ENCODE measurements at places on chromosomes 7 and 10.

DNA sequence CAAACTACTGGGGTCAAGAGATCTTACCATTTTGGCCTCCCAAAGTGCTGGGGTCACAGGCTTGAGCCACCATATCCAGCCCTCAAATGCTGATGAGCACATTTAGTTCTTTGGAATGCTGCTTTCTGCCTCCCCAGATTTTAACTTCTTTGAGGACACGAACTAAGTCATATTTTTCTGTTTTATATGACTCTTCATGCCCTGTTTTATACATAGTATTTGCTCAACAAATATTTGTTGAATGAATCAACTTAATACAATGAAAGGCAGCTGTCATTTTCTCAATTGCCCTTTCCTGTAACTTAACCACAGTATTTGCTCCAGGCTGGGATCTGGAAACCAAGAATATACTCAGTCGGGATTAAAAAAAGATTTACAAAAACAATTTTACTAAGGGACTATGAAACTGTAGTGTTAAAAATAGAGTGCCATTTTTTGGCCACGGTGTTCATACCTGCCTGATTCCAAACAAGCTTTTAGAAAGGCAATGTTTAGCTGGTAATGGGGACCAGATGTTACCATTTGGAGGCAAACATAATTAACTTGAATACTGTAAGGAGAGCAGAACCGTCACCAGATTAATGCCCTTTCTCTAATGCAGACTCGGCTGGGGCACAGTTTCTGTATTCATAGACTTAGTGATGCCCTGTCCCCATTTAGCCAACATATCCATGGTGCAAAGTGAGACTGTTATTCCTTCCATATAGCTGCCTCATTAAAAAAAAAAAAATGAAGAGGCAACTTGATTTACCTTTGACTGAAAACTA is 117.6 kb downstream of the NRP1 start:
- no peak overlapping the region for H3K4me3 ChIP-seq
- peaks cover 16% of the 10 kb centered on the region for H3K4me1 ChIP-seq
- peaks cover 26% of the 10 kb centered on the region for H3K36me3 ChIP-seq
- DNase-seq, result no peak
- peak overlapping the region; percentile 66 for H3K27ac ChIP-seq

DNA sequence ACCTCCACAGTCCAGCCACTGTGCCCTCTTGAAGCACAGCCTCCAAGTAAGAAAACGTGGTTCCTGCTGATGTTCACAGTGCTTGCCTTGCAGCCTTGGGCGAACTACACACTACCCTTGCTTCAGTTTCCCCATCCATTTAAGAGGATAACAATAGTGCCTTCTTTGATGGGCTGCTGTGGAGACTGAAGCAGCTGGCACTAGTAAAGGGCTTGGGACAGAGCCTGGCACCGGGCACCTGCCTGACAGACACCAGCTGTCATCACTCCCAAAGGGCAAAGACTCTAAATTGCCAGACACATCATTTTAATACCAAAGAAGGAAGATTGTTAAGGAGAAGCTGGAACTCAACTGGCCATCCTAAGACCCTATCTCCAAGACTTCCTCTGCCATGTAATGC is 3.1 kb upstream of the C10orf90 start:
- no peaks in the 10 kb centered on the region for H3K4me1 ChIP-seq
- H3K36me3 ChIP-seq, result no peaks in the 10 kb centered on the region
- DNase-seq, result no peak
- H3K27me3 ChIP-seq, result no peaks in the 10 kb centered on the region

- H3K4me1 ChIP-seq, result no peaks in the 10 kb centered on the region
- H3K27me3 ChIP-seq, result no peaks in the 10 kb centered on the region
- H3K4me3 ChIP-seq, result no peak overlapping the region
- DNase-seq, result no peak
Observed at GRCh38 chr10:118491055-118491454, 104.4 kb downstream of the PRLHR start.

DNA sequence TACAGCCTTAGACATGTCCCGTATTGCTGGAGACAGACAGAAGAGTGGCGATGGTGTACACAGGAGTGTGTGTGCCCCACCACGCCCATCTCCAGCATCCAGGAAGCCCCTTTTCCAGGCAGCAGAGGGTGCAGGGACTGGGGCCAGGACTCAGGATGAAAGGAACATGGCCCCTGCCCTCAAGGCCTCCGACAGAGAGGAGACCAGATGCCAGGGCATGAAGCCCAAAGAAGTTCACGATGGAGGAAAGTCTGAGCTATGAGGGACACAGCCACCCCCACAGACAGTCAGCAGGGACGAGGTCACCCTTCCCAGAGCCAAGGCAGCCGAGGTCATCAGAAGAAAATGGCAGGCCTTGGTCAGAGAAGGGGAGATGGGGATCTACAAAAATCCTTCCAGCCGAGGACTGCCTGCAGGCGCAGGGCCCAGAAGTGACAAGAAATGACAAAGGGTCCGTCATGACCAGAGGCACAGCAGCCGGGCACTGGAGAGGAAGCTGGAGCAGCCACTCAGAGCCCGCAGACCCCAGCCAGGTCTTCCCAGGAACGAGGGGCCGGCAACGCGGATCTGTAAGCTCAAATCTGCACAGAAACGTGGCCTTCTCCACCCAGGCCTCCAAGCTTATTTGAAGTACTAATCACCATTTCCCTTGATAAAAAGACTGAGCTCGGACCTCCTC is 78.7 kb upstream of the PPP2R2D start:
- no peak for DNase-seq
- no peaks in the 10 kb centered on the region for H3K4me1 ChIP-seq
- H3K4me3 ChIP-seq, result no peak overlapping the region
- no peak overlapping the region for H3K27ac ChIP-seq
- H3K27me3 ChIP-seq, result no peaks in the 10 kb centered on the region

DNA sequence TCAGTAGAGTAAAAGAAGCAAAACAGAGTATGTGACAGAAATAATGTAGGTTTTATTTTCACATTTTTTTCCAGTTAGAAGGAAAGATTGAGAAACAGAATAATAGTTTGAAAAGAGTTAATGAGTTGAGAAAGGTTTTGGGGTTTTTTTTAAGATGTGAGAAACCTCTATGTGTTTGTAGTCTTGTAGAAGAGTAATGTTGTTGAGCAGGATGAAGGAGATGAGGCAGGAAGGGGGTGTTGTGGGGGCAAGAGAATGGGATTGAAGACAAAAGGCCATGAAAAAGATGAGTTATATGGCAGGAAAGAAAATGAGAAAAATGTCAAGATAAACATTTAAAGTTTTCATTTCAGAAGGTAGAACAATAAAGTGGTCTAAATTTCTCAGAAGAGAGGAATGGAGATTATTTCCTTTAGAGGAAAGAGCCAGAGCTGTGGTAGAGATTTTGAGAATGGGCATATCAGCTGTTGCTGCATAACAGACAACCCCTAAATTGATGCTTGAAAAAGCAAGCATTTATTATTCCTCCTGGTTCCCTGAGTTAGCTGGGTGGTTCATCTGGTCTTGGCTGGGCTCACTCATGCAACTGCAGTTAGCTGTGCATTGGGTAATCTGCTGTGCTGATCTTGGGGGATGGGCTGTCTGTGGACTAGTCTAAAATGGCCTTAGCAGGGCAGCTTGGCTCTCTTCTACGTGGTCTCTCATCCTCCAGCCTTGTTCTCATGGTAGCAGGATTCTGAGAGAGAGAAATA is 27.1 kb downstream of the PCGF5 start:
- H3K27me3 ChIP-seq, result no peaks in the 10 kb centered on the region
- H3K36me3 ChIP-seq, result peaks cover 2% of the 10 kb centered on the region
- no peak overlapping the region for H3K4me3 ChIP-seq
- peaks cover 18% of the 10 kb centered on the region for H3K4me1 ChIP-seq

GRCh38 chr10:101066146-101066895 is 4.5 kb downstream of the KAZALD1 start:
- no peaks in the 10 kb centered on the region for H3K36me3 ChIP-seq
- H3K4me1 ChIP-seq, result peaks cover 15% of the 10 kb centered on the region
- H3K27me3 ChIP-seq, result no peaks in the 10 kb centered on the region
- H3K4me3 ChIP-seq, result peak overlapping the region; percentile 61
- H3K27ac ChIP-seq, result peak overlapping the region; percentile 82

- DNase-seq, result no peak
- H3K27ac ChIP-seq, result no peak overlapping the region
- no peak overlapping the region for H3K4me3 ChIP-seq
- H3K4me1 ChIP-seq, result no peaks in the 10 kb centered on the region
- H3K36me3 ChIP-seq, result no peaks in the 10 kb centered on the region
- H3K27me3 ChIP-seq, result no peaks in the 10 kb centered on the region
Observed at GRCh38 chr7:94177441-94177840, 173.3 kb upstream of the BET1 start.

GRCh38 chr7:15280078-15280733 is 281.6 kb downstream of the AGMO start:
- no peak overlapping the region for H3K4me3 ChIP-seq
- no peak overlapping the region for H3K27ac ChIP-seq
- DNase-seq, result no peak
- H3K4me1 ChIP-seq, result no peaks in the 10 kb centered on the region
- H3K36me3 ChIP-seq, result no peaks in the 10 kb centered on the region

- no peaks in the 10 kb centered on the region for H3K4me1 ChIP-seq
- DNase-seq, result no peak
- H3K27ac ChIP-seq, result no peak overlapping the region
- H3K27me3 ChIP-seq, result no peaks in the 10 kb centered on the region
Observed at GRCh38 chr10:123269017-123269552, 114.9 kb downstream of the BUB3 start.

DNA sequence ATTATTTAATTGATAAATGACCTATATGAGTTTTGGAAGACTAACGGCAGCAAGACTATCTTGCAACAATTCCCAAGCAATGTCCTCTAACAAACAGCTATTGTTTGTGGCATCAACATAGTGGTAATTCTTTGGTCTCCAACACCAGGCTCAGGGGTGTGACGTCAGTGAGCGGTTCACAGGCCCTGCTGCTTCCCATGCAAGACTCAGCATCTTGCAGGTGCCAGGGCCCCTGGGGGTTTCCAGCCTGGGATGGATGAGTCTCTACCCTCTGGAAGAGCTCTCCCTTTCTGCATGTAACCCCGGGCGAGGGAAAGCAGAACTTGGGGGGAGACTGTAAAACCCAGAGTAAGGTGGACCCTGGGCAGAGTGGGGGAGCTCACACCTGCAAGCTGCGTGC is 164.7 kb downstream of the ACTR3B start:
- no peaks in the 10 kb centered on the region for H3K4me1 ChIP-seq
- no peak overlapping the region for H3K4me3 ChIP-seq
- peaks cover 8% of the 10 kb centered on the region for H3K27me3 ChIP-seq
- H3K36me3 ChIP-seq, result no peaks in the 10 kb centered on the region
- no peak overlapping the region for H3K27ac ChIP-seq
- DNase-seq, result no peak

- DNase-seq, result no peak
- H3K36me3 ChIP-seq, result peaks cover 32% of the 10 kb centered on the region
- peak overlapping the region; percentile 34 for H3K27ac ChIP-seq
- no peaks in the 10 kb centered on the region for H3K27me3 ChIP-seq
- peaks cover 57% of the 10 kb centered on the region for H3K4me1 ChIP-seq
Observed at GRCh38 chr7:5379546-5379945, 44.1 kb downstream of the TNRC18 start.

- H3K27me3 ChIP-seq, result no peaks in the 10 kb centered on the region
- no peaks in the 10 kb centered on the region for H3K36me3 ChIP-seq
- no peaks in the 10 kb centered on the region for H3K4me1 ChIP-seq
Observed at GRCh38 chr10:83142074-83142563, 997.2 kb upstream of the GHITM start.

GRCh38 chr7:43671521-43671920 is 57.8 kb downstream of the COA1 start:
- peaks cover 10% of the 10 kb centered on the region for H3K4me1 ChIP-seq
- no peak overlapping the region for H3K27ac ChIP-seq
- H3K36me3 ChIP-seq, result no peaks in the 10 kb centered on the region
- no peak for DNase-seq
- no peak overlapping the region for H3K4me3 ChIP-seq

- H3K27me3 ChIP-seq, result no peaks in the 10 kb centered on the region
- H3K4me1 ChIP-seq, result no peaks in the 10 kb centered on the region
- no peak for DNase-seq
- no peaks in the 10 kb centered on the region for H3K36me3 ChIP-seq
- no peak overlapping the region for H3K4me3 ChIP-seq
Observed at GRCh38 chr7:25759748-25760147, 392.2 kb upstream of the NFE2L3 start.

GRCh38 chr10:21487416-21488180 is 37.9 kb downstream of the SKIDA1 start:
- H3K4me3 ChIP-seq, result no peak overlapping the region
- DNase-seq, result no peak
- H3K27me3 ChIP-seq, result no peaks in the 10 kb centered on the region
- H3K27ac ChIP-seq, result no peak overlapping the region

DNA sequence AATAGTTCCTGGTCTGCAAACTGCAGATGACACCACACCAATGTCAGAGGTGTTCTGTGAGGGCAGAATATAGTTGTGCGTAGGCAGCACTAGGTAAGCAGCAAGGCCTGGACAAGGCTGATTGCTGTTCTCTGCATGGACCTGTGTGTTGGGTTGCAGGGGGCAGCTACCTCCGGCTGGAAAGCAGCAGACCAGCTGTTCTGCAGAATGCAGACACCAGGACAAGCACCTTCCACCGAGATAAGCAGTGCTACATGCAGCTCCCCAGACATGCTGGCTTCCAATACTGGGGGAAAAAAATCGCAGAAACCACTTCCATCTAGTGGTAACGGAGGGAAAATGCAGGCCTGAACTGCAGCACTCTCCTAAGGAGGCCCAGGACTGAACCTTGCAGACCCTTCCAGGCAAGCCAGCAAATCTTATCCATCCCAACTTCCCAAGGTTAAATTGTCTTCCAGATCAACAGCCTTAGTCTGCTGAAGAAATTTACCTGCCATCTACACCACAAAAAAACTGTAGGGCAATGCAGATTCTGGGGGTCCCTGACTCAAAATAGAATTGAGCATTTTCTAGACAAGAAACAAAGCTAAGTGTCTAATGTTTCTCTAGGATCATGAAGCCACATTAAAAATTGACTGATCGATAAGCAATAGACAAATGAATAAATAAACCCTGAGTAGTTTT is 50.5 kb upstream of the COBL start:
- no peak overlapping the region for H3K4me3 ChIP-seq
- DNase-seq, result no peak
- no peak overlapping the region for H3K27ac ChIP-seq
- H3K36me3 ChIP-seq, result no peaks in the 10 kb centered on the region

- peaks cover 14% of the 10 kb centered on the region for H3K27me3 ChIP-seq
- H3K27ac ChIP-seq, result no peak overlapping the region
- H3K4me1 ChIP-seq, result no peaks in the 10 kb centered on the region
Observed at GRCh38 chr7:136869001-136869961, 829 bp downstream of the CHRM2 start.

DNA sequence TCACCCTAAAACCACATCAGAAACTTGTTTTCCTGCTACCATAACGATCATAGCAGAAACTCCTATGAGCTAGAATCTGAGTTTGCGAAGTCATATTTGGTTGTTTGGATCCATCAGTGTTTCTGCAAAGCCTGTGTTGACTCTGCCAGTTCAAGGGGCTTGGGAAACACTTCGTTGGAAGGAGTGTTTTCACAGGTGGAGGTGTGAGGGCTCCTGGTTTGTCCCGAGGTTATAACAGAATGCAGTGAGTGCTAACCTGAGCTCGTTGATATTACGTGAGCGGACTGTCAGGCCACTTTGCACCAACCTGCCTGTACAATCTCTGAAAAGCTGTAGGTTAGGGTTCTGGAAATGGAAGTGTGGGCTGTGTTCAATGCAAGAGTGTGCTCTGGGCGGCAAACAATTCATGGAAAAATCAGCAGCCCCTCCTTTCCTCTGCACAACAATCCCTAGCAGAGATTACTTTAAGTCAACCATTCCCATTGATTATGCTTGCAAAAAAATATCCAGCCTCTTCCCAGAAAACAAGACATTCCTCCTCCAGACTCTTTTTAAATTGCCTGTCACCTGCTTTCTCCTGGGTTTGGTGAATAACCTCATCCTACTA is 622.0 kb downstream of the TYW1 start:
- no peaks in the 10 kb centered on the region for H3K4me1 ChIP-seq
- no peak overlapping the region for H3K27ac ChIP-seq
- H3K27me3 ChIP-seq, result no peaks in the 10 kb centered on the region
- H3K36me3 ChIP-seq, result no peaks in the 10 kb centered on the region
- H3K4me3 ChIP-seq, result no peak overlapping the region
- DNase-seq, result no peak

Measured in ascending aorta (tissue), 2 donors.